ENCODE measurements at places on chromosomes 1 and 21.

GRCh38 chr1:30133414-30134055, 589.9 kb downstream of the MATN1 start:
- DNase-seq, result no peak

DNA sequence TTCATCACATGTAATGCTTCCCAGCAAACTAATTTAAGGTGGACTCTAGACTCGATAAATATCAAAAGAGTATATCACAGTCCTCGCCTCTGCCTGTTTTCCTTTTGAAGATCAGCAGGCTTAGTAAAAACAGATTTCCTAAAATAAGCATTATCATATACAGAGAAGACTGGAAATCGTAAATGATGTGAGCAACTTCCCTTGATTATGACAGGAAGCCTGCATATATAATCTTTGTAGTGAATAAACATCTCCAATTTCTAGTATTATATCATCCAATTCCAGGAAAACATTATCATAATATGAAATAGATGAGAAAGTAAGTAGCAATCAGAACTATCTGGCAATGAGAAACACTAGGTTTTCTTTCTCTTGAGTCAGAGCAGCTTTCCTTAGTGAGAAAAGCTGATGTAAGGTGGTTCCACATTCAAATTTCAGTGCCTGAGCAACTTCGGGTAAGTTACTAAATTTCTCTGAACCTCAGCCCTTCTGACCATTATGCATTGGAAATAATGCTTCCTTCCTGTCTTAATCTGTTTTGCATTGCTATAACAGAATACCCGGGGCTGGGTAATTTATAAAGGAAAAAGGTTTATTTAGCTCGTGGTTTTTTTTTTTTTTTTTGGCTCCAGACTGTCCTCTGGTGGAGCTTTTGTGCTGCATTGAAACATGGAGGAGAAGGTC, 12.6 kb upstream of the POU2F1 start:
- DNase-seq, result peak; percentile 59

GRCh38 chr1:85447006-85447943, 17.7 kb downstream of the DDAH1 start:
- DNase-seq, result no peak

DNA sequence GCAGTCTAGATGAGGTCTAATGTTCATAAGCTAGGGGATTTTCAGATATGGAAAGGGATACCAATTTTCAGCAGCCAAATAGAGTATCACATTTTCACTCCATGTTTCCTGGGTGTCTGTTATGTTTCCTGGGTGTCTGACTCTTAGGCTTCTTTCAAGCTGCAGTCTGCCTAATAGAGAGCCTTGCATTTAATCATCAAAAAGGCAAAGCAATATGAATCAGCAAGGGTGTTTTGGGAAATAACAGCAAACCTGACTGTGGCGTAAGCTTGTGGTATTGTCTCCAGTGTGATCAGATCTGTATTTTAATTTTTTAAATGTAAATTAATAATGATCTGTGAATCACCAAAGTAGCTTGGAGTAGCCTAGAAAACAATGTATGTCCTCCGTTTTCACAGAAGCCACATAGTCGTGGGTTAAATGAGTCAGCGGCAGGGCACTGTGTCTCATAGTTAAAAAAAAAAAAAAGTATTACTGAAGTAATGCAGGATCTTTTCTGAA, 10.4 kb downstream of the LGALS8 start:
- DNase-seq, result peak; percentile 76

DNA sequence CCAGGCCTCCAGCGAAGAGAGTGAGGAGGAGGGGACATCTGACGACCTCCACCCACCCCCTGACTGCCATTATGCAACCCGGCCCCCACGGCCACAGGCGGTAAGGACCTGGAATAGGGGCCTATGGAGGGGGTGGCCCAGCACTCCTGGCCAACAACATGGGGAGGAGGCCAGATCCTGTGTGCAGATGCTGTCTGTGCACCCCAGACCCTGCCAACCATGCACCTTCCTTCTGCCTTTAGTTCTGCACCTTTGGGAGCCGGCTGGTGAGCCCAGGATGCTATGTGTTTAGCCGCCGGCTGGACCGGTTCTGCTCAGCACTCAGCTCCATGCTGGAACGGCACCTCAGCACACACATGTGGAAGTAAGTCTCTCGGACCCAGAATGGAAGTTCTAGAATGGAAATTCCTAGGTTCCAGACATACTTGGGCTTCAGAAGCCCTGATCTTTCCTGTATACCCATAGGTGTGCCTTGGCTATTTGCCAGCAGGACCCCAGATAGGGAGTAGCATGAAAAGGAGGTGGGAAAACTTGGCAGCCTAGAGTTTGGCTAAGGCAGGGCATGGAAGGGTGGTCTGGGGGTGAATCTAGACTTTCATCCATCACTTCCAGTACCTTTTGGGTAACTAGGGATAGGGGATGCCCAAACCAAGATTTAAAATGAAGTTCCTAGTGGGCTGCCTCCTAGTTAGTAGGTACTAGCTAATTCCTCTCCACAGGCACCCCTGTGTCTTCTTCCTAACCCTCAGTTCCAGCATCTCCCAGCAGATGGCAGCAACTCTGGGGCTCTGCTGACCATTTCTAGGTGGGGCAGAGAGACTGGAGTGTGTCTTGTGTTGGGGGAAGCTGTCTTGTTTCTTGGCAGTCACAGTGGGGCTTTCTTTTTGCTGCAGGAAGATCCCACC, 3.6 kb upstream of the CYB561D1 start:
- DNase-seq, result peak; percentile 70

- no peak for DNase-seq
These were observed 46.8 kb downstream of the NTMT2 start for GRCh38 chr1:170192546-170192945.

GRCh38 chr1:33433509-33434362, 2.8 kb upstream of the PHC2 start:
- no peak for DNase-seq
